ENCODE measurements at places on chromosomes 1 and 21.

- DNase-seq = no peak
Observed at GRCh38 chr1:248858096-248858890, 592 bp downstream of the ZNF692 start.

- DNase-seq = no peak
Observed at GRCh38 chr1:170927955-170928840, 7.1 kb upstream of the MROH9 start.

DNA sequence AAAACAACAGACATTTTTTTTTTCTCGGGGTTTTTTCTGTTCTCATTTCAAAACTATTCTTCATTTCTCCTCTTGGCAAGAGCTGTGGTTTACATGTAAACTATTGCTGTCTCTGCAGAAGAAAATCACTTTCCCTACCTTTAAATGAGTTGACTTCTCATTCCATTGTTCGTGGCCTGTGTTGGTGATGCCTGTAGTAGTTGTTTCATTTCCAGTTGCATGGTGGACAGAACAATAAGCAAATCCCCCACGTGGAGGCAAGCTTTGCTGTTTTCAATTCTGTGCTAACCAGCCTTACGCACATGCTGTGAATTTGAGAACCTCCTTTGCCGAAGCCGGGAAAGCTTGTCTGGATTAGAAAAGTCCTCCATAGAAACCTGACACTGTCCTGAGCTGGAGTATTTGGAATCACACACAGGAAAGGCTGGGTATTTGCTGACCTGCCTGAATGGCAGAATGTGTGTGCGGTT is 26.2 kb upstream of the MAP3K7CL start:
- DNase-seq = no peak

DNA sequence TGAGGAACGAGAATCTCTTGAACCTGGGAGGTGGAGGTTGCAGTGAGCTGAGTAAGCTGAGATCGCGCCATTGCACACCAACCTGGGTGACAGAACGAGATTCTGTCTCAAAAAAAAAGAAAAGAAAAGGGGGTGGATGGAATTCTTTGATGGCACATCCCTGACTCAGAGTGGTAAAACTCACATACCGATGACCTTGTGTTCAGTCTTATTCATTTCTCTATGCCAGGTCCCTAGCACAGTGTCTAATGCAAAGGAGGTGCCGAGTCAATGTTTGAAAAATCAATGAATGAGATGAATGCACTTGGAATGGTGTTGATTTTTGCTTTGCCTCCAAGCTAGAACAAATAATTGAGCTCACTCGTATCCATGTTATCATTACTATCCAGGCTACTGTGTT is 18.5 kb upstream of the FAM20B start:
- no peak for DNase-seq

GRCh38 chr1:64922336-64922735 is 44.0 kb downstream of the JAK1 start:
- no peak for DNase-seq

All from smooth muscle cell of the brain vasculature (primary cell).